ENCODE measurements at places on chromosomes 12 and 14.
A peak's percentile ranks its signal among the peaks of the same experiment; 100 is the strongest.

GRCh38 chr14:58944343-58944967 is 244.0 kb upstream of the DAAM1 start:
- DNase-seq = no peak

GRCh38 chr12:42756841-42757623 is 167.5 kb upstream of the PRICKLE1 start:
- no peak for DNase-seq

DNA sequence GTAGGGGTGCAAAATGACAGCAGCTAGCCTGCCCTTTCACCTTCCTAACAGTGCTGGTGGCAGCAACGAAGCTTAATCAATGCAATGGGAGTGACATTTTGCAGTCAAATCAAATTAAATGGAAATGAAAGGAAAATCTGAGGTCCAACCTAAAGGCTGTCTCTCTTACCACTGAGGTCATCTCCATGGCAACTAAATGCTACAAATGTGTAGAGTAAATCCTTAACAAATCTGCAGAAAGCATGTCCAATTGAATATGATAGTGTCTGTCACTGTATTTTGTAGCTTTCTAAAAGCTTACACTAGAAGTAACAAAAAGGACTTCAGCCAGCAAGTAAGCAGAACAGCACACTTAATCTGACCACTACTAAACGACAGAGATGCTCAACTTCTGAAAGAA is 488.8 kb downstream of the BCAT1 start:
- no peak for DNase-seq

DNA sequence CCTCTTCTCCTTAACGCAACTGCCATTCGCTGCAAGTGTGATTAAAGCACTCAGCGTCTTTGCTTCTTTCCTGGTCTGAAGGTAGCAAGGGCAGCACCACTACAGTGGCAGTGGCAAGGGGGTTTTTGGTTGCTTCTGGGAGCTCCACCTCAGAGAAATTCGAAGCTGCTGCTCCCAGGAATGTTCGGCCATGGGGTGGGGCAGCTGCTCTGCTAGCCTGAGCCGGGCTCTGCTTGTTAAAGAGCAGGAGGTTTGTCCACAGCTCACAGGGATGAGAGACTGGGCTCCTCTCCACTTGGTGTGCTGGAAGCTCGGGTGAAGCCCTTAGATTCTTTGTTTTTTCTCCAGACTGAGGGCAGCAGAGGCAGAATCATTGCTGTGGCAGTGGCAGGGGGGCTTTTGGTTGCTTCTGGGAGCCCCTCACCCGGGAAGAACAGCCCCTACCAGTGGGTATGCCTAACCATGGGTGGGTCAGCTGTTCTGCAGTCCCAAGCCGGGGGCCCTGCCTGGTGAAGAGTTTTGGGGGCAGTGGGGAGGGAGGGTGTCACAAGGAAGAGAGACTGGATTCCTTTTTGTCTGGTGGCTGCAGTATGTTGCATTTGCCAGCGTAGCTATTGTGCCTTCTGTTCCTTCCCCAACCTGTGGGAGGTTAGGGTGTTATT is 340.2 kb downstream of the AEBP2 start:
- DNase-seq = no peak

DNA sequence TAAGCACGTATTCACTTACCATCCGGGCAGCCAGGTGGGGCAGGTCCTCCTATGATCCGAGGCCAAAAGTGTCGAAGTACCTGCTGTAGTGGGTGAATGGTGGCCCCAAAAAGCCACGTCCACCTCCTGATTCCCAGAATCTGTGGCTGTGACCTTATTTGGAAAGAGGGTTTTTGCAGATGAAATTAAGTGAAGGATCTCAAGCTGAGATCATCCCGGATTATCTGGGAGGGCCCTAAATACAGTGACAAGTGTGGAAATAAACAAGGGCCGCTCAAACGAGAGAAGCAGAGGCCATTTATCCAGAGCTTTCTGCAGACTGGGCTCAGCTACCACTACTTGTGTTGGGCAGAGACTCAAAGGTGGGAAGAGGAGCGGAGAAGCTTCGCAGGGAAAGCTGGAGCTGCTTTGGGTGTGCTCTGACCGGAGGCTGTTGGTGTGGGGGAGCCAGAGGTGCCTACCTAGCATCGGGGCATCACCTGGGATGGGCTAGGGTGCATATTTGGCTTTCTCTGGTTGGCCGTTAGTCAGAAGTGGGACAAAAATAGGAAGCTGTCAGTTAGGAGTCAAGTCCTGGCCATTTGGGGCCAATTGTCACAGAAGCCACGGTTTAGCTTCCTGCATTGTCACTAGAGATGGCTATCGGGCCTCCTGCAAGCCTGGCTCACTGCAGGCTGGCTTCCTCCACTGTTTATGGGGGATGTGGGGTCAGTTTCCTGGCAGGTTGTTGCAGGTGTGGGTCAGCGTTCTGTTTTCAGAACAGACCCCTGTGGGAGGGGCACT is 27.8 kb upstream of the DLK1 start:
- DNase-seq = no peak

- no peak for DNase-seq
Measured at GRCh38 chr12:50609292-50609874, 104.6 kb downstream of the DIP2B start.

GRCh38 chr12:1470051-1470450 is 124.3 kb downstream of the FBXL14 start:
- DNase-seq = no peak

DNA sequence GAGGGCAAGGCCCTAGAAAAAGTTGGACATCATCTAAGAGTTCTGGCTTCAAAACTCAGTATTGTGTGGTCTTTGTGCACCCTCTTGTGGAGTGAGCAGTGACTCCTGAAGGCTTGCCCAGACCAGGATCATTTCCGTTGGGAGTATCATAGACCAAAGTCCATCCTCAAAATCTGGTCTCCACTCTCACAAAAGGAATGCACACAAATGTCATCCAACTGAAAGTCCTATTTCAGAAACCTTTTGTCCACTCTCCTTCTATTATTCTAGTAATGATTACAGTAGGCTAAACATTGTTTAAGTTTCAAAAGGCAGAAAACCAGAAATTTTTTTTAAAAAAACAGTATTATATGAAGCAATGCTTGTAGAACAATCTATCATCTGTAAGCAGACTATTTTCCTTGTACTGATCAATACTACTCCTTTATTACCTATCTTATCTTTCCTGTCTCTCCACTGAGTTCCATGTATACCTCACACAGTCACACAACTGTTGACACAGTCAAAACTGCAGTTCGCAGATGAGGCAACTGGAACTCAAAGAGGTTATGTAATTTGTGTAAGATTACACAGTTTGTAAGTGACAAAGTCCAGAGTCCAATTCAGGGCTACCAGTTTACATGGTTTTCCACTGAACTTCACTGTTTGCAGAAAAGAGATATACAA is 41.4 kb downstream of the COX16 start:
- peak; percentile 21 for DNase-seq

GRCh38 chr12:47867495-47867941 is 37.3 kb downstream of the VDR start:
- DNase-seq = peak; percentile 79

GRCh38 chr12:19032826-19033225 is 96.7 kb upstream of the PLEKHA5 start:
- DNase-seq = no peak

Measured in suppressor macrophage treated with lipopolysaccharide for 1 hour (primary cell).